Endothelial cell (in vitro differentiated cells): ENCODE measurements at places on chromosomes 6 and 20.

DNA sequence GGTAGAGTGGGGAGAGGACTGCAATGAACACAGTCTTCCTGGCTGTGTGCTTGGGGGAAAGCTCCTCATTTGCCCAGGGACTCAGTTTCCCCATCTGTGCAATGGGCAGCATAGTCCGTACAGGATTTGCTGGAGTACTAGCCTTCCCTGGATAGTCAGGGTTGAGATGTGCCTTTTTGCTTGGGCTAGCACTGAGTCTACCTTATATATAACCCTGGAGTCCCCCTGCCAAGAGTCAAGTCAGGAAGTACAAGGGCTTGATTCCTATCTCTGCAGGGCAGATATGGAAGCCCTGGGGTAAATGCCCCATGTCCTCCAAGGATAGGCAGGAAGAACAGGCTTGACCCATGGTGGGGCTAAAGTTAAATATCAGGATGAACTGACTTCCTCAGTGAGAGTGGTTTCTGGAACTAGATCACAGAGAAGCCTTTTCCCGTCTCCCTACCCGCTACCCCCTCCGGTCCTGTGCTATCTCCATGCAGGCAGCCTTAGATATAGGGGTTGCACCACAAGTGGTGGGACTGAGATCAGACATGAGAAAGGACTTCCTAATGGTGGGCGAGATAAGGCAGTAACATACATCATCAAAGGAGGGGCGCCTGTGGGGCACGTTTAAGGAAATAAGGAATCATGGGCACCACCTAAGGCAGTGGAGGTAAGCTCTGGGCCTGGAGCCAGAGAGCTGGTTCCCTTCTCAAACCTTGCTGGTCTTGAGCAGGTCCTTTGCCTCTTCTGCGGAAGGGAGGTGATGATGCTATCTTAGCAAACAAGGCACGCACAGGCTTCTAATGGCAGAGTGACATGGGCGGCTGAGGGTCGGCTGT is 157.9 kb downstream of the MRPL14 start:
- no peak for DNase-seq

GRCh38 chr6:122367171-122367570 is 32.3 kb upstream of the HSF2 start:
- DNase-seq, result no peak

GRCh38 chr6:96812077-96812703 is 25.1 kb downstream of the GPR63 start:
- DNase-seq, result no peak

DNA sequence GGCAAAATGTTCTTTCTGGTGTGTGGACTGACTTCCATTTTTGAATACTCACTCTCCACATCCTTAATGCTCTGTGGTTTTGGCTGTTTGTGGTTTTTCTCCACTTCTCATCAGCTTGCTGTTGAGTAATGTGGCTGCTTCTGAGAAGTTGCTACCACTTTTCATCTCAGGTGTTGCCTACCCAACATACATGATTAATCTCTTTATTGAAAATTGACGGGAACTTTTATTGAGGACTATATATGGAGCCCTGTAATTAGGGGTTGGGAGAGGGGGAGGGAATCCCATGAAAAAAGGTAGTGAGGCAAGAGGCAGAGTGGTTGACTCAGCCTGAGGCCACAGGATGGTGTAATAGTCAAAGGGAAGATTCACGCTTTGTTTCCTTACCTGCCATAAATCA is 17.6 kb downstream of the IL22RA2 start:
- no peak for DNase-seq

DNA sequence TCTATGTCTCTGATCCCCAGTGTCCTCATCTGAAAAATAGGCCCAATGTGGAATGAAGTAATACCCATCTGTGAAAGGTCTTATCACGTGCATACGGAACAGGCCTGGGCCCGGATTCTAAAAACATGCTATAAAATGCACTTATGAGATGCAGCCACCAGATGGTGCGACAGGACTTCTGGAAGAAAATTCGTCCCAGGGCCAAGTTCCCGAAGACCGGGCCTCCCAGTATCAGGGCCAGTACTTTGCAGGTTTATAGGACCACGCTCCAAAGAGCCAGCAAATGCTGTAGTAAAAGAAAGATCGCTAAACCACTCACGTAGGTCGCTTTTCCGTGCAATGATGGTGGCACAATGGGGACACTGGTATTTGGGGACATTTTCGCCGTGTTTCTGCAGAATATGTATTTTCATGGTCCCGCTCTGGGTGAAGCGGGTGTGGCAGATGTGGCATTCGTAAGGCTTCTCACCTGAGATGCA is 10.6 kb downstream of the CTCFL start:
- DNase-seq, result peak; percentile 68

DNA sequence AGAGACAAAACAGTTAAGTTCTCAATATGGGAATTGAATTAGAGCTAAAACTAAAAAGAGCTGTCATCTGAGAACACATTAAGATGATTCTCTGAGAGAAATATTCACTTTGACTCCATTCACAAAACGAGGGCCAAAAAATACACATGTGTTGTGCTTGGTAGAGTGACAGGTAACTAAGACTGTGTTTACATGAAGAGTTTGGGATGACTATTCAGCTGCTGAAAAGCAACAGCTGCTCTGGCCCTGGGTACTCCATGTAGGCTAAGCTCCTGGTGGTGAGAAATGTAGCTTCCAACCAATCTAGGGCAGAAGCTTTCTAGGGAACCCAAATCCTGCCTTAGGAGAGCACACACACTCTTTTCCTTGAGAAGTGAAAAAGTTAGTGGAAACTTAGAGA is 184.5 kb downstream of the COL21A1 start:
- DNase-seq, result no peak

DNA sequence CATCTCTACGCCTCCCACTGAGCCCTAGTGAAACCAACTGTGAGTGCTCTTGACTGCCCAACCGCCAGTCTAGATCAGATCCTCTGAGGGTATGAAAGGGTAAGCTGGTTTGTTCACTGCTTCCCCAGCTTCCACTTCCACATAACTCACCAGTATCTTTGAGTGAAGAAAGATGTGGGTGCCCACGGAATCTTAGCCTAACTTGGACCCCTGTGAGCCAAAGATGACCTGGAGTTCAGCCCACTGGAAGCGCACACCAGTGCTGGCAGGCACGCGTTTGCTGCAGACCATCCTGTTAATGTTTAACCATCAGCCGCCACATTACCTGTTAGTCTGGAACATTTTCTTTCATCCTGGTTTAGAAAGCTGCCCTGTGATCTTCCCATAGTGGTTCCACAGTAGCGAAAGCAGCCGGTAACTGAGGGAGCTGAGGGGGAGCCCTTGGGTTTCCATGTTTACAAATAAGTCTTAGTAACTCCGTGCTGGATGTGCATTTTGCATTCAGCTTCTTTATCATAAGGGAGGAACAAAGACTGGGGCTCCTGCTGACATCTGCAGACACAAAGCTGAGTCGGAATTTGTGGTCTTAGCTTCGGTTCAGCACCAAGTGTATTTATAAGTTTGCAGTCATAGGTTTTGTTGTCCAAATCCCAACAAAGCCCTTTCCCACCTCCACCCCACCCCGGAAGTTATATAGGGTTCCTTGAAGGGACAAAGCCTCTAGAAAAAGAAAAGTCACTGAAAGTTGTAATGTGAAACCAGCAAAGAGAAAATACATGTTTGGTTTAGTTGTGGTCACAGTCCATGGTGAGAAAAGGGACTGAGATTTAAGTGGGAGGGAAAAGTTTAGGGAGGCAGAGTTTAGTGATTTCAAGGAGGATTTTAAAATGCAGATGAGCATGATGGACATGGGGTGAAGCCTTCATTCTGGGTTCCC is 71.0 kb downstream of the SSR1 start:
- no peak for DNase-seq

DNA sequence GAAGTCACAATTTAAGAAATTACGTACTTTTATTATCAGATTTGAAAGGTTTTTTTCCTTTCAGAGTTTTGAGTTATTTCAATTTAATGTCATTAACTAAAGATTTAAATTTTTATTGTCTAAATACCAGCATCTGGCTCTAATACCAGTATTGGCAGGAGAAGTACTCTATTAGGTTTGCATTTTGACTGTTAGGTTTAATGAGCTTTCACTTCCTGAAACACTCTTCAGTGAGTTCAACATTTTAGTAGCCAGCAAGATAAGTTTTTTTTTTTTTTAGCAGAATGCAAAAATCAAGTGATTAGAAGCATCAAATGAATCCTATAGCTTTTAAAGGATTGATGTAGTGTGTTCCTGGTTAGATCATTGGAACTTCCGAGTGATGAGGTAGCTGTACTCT is 34.0 kb upstream of the SCGN start:
- no peak for DNase-seq
